ENCODE measurements at places on chromosomes 2 and 18.
A peak's percentile ranks its signal among the peaks of the same experiment; 100 is the strongest.

- peak; percentile 33 for DNase-seq
These were observed 1326.0 kb downstream of the LRP1B start for GRCh38 chr2:140804700-140805260.

GRCh38 chr2:184304006-184304405, 294.3 kb upstream of the ZNF804A start:
- peak; percentile 47 for DNase-seq

DNA sequence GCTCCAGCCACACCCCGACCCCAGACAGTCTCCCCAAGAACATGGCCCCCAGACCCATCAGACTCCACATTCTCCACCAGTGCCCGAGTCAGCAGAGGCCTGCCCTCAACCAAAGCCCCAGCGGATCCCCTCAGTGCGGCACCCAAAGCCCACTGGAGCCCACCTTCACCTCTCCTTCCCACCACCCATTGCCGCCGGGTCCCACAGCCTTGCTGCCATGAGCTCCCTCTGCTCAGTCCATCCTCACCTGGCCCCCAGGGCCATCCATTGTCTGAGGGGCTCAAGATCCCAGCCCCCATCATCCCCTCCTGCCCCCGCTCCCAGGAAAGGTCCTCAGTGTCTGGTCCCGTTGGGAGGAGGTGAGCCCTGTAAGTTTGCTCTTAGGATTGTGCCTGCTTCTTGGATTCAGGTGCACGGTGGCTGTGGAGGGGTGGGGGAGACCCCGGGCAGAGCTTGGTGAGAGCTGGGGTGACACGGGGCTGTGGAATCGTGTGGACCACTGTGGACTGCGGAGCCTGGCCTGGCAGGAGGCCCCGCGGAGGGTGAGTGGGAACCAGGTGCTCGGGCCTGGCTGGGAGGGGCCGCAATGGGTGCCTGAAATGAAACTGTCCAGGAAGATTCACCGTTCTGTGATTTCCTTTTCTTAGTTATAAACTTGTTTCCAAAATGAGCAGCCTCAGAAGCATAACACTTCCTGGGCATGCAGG, 32.7 kb upstream of the GPC1 start:
- DNase-seq: no peak

- DNase-seq: peak; percentile 32
These were observed 145.5 kb upstream of the ITGA6 start for GRCh38 chr2:172281648-172282570.
